Caco-2 (cell line): ENCODE measurements at places on chromosomes 1 and 21.

GRCh38 chr1:51515982-51516648 lies 3.0 kb downstream of the EPS15 start:
- H3K36me3 ChIP-seq, result no peaks in the 10 kb centered on the region
- H3K27me3 ChIP-seq, result no peaks in the 10 kb centered on the region
- H3K4me3 ChIP-seq, result no peak overlapping the region
- H3K27ac ChIP-seq, result no peak overlapping the region

- H3K4me1 ChIP-seq, result no peaks in the 10 kb centered on the region
- no peaks in the 10 kb centered on the region for H3K36me3 ChIP-seq
- H3K4me3 ChIP-seq, result no peak overlapping the region
- H3K27me3 ChIP-seq, result no peaks in the 10 kb centered on the region
These were observed 36.1 kb upstream of the RUNX3 start for GRCh38 chr1:24966121-24966723.

GRCh38 chr21:36508948-36509347 lies 29.0 kb upstream of the CLDN14 start:
- H3K4me1 ChIP-seq, result peaks cover 3% of the 10 kb centered on the region; the same call in 1 of the 2 replicates
- no peaks in the 10 kb centered on the region for H3K36me3 ChIP-seq
- peak overlapping the region; percentile 31 for H3K27ac ChIP-seq
- H3K4me3 ChIP-seq, result no peak overlapping the region

- no peak for DNase-seq
- no peaks in the 10 kb centered on the region for H3K27me3 ChIP-seq
- no peak overlapping the region for H3K4me3 ChIP-seq
- no peaks in the 10 kb centered on the region for H3K36me3 ChIP-seq
These were observed 48.4 kb upstream of the EDARADD start for GRCh38 chr1:236345728-236346127.

DNA sequence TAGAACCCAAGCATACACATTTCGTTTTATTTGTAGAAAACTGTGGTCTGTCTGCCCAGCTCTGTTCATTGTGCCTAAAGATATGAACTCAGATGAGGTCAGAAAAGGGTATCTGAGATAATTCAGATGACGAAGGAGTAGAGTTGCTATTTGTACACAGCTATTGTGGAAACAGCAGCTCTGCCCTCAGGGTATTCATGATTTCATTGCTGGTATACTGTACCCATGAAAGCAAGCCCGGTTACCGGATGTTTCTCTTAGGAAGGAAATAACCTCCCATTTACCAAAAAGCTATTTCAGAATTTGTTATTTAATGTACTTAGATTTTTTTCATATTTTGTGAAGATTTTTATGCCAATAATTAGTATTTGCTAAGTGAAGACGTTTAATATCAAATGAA lies 37.8 kb downstream of the SMAP2 start:
- no peaks in the 10 kb centered on the region; the same call in 1 of the 2 replicates for H3K36me3 ChIP-seq
- no peak for DNase-seq
- no peaks in the 10 kb centered on the region for H3K4me1 ChIP-seq
- H3K4me3 ChIP-seq, result no peak overlapping the region
- no peak overlapping the region for H3K27ac ChIP-seq

DNA sequence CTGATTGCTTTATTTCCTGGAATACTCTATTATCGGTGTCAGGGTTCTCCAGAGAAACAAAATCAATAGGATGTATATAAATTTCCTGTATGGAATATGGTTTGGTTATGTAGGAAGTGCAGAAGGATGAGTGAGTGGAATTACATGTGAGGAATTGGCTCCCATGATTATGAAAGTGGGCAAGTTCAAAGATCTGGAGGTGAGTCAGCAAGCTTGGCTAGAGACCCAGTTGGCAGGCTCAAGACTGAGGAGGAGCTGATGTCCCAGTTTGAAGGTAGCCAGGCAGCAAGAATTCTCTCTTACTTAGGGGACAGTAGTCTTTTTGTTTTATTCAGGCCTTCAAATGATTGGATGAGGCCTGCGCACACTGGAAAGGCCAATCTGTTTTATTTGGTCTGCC lies 57.5 kb downstream of the MAP3K7CL start:
- H3K4me1 ChIP-seq, result peaks cover 6% of the 10 kb centered on the region
- no peak overlapping the region for H3K27ac ChIP-seq
- no peaks in the 10 kb centered on the region for H3K36me3 ChIP-seq
- no peaks in the 10 kb centered on the region for H3K27me3 ChIP-seq

DNA sequence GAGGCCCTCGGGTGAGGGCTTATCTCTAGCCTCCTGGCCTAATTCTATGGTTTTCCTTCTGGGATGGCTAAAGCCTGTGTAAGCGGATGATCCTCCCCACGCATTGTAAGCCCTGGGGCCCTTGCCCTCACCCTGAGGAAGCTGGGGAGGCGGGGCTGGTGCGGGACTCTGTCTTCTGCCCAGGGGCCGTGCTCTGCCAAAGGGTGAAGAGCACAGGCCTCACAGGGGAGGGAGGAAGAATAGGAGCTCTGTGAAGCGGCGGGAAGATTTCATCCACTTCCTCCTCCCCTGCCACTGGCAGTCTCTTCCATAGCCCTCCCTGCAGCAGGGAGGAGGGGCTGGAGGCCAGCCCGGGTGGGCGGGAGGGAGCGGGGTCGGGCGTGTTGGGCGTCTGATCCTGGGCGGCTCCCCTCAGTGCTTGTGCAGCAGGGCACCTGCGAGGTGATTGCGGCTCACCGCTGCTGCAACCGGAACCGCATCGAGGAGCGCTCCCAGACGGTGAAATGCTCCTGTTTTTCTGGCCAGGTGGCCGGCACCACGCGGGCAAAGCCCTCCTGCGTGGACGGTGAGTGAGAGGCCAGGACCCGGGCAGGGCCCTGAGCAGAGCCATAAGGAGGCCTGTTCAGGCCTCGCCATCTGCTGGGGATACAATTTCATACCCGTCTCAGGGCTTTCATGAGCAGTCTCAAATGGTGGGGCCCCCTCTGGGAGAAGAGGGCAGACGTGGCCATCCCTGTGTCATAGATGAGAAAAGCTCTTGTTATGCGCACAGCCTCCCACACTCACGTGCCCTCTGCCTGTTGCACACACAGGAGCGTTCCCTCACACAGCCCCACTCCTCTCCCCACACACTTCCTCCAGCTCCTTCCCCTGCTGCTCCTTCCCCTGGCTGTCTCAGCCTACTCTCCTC lies 7.7 kb upstream of the PPM1J start:
- no peaks in the 10 kb centered on the region for H3K36me3 ChIP-seq
- no peak overlapping the region for H3K4me3 ChIP-seq
- peak; percentile 66 for DNase-seq
- H3K27ac ChIP-seq, result peak overlapping the region; percentile 27
- H3K27me3 ChIP-seq, result no peaks in the 10 kb centered on the region

DNA sequence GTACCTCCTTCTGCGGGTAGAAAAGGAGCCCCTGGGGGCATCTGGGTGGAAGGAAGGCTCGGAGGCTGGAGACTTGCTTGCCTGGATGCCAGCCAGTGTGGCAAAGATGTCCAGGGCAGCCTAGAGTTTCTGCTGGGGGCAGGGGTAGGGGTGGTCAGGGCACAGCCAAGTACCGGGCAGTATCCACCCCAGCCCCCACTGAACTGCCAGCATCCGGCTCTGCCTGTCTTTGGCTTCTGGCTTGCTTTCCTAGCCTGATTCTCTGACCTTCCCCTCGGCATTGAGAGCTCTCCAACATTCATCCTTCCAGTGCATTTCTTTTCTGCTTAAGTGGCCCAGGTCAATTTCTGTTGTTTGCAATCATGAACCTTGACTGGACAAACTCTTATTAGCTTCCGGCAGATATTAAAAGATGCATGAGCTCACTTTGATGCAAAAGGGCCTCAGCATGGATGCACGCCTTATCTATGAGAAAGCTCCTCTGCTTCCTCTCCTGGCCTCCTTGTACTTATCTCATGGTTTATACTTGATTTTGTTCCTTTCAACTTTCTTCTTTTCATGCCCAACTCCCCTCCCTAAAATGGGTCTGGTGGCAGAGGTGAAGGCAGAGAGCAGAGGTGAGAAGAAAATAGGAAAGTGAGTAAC lies 116.9 kb downstream of the HLCS start:
- no peak overlapping the region for H3K4me3 ChIP-seq
- H3K27me3 ChIP-seq, result no peaks in the 10 kb centered on the region
- peaks cover 16% of the 10 kb centered on the region for H3K4me1 ChIP-seq
- no peak overlapping the region for H3K27ac ChIP-seq
- H3K36me3 ChIP-seq, result no peaks in the 10 kb centered on the region
- no peak for DNase-seq

DNA sequence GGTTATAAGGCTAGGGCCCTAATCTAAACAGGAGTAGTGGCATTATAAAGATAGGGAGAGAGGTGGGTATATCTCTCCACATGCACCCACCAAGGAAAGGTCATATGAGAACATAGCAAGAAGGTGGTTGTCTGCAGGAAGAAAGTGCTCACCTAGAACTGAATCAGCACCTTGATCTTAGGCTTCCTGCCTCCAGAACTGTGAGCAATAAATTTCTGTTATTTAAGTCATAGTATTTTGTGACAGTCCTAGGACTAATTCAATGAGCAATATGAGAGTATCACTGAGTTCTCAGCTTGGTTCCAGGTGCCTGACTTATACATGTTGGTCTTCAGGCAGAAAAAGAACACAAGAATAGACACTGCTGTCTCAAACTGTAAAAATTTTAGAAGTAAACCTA lies 51.8 kb downstream of the MRPL39 start:
- no peak overlapping the region for H3K4me3 ChIP-seq
- no peak for DNase-seq
- H3K27ac ChIP-seq, result no peak overlapping the region
- no peaks in the 10 kb centered on the region for H3K36me3 ChIP-seq
- no peaks in the 10 kb centered on the region for H3K27me3 ChIP-seq

DNA sequence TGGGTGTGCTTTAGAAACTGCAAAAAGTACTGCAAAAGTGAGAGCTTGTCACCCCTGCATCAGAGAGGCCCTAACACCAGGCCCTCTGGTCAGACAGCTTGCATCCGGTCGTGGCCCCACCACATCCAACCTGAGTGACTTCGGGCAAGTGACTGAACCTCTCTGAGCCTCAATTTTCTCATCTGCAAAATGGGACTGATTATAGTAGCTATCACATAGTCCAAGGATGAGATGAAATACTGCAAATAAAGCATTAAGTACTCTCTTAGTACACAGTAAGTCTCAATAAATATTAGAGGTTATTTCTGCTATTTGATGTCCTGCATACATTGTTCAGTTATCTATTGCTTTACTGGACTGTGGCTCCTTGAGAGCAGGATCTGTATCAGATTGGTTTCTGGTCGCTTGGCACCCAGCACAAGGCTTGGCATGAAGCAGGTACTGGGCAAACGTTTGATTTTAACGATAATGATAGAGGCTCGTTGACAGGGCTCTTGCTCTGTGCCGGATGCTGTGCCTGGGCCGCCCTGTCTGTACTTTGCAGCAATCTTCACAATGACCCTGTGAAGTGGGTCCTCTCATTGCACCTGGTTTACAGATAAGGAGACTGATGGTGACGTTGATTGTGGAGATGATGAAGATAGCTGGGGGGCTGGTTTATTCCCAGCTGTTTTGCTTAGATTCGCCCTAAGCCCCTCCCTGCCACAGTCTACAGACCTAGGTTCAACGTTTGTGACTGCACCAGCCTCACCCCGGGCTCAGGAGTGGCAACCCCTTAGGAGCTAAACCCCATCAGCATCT lies 43.6 kb downstream of the RAP1GAP start:
- H3K4me1 ChIP-seq, result peaks cover 15% of the 10 kb centered on the region
- DNase-seq, result no peak
- no peaks in the 10 kb centered on the region for H3K27me3 ChIP-seq
- no peak overlapping the region for H3K4me3 ChIP-seq
- no peak overlapping the region for H3K27ac ChIP-seq
- no peaks in the 10 kb centered on the region for H3K36me3 ChIP-seq

DNA sequence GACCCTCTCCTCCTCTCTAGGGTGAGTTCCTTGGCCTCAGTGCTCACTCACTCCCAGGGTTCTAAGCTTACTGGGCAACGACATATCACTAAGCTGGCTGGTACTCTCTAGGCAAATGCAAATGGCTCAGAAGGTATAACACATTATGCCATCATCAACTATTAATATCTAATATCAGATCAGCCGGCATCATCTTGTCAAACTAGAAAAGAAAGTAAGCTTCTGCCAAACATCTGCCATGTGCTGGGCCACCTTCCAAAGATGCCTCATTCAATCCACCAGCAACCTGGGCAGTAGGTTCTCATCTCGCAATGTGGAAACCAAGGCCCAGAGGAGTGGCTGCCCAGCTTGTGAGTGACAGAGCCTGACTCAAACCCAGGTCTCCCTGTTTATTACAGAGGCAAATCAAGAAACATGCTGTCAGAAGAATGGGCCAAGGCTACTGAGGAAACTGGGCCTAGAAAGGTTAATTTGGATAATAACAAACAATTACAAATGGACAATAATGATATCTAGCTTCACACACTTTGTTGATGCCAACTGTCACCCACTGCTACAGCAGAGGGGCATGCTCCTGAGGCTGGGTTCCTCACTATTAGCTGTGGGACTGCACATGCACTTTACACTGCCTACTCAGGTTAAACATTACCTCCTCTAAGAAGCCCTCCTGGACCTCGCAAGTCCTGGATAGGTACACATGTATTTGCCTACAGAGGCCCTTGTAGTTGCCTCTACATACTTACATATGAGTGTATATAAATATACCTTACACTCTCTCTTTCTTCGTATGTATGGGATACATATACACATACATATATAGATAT lies 183.3 kb upstream of the JUN start:
- H3K36me3 ChIP-seq, result no peaks in the 10 kb centered on the region
- no peak overlapping the region for H3K27ac ChIP-seq
- no peak overlapping the region for H3K4me3 ChIP-seq
- H3K4me1 ChIP-seq, result no peaks in the 10 kb centered on the region
- DNase-seq, result no peak

DNA sequence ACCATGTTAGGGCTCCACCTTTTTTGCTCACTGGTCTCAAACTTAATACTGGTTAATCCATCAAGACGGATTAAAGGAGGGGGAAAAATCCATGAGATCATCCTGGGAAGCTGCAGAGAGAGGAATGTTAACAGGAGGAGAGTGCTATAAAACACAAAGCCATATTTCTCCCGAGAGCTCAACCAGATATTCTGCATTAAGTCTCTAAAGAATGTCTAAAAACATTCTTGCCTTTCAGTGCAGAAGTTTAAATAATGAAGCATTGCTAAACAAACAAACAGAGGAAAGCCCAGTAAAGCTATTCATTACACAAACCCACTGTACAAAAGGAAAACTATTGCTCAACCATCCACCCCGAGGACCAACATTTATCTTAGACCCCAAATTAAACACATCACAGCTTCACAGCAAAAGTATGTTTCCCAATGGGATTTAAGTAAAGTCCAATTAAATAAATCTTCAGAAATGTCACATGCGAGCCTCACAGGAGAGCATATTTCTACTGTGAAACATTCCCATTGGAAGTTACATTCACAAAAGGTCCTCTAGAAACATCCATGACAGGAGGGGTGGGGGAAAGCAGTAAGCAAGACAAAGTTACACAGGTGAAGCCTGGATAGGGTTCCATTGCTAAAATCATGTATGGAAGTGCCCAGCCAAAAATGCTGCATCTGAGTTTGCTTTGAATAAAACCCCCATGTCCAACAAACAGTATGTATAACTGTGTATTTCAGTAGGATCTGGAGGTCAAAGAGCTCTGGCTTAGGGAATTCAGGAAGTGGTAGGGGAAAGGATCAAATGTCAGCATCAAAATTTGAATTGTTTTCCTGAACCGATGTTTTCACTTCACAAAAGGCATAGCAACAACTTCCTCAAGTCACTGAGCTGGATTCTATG lies 23.3 kb downstream of the DUSP10 start:
- no peaks in the 10 kb centered on the region for H3K36me3 ChIP-seq
- H3K27me3 ChIP-seq, result no peaks in the 10 kb centered on the region
- no peak overlapping the region for H3K27ac ChIP-seq
- peaks cover 12% of the 10 kb centered on the region for H3K4me1 ChIP-seq
- no peak overlapping the region for H3K4me3 ChIP-seq
- DNase-seq, result no peak

- no peak for DNase-seq
- peak overlapping the region; percentile 98 for H3K4me3 ChIP-seq
- H3K36me3 ChIP-seq, result 0 out of 2 replicates have a peak, but pooled peaks cover 2% of the 10 kb centered on the region
These were observed 505 bp downstream of the LMNA start for GRCh38 chr1:156114919-156115513.
